ENCODE measurements at places on chromosomes 5 and 9.

DNA sequence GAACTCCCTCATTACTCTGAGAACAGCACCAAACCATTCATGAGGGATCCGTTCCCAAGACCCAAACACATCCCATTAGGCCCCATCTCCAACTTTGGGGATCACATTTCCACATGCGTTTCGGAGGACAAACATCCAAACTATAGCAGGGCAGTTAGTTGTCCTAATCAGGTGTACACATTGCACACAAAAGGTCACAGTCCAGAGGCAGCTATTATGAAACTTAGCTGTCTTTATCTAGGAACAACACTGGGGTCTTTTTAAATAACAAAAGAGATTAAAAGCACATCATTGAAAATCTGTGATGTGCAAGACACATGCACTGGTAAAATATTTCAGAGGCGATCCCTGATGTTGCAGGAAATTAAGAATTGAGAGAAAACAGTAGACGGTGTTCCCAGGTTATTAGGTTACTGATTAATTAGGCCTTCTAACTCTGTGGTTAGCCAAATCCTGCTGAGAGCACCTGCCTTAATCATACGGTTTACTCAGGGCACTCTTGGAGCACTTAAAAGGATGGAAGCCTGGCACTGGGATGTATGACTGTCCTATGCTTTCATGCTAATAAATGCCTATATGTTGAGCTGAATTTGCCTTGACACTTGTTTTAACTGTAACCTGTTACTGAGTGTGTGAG lies 1574.5 kb upstream of the WWC1 start:
- no peak for DNase-seq

- no peak for DNase-seq
These were observed 67.9 kb upstream of the TTC23L start for GRCh38 chr5:34771076-34771475.

- DNase-seq: no peak
These were observed 98.1 kb upstream of the FER start for GRCh38 chr5:108649646-108650045.

DNA sequence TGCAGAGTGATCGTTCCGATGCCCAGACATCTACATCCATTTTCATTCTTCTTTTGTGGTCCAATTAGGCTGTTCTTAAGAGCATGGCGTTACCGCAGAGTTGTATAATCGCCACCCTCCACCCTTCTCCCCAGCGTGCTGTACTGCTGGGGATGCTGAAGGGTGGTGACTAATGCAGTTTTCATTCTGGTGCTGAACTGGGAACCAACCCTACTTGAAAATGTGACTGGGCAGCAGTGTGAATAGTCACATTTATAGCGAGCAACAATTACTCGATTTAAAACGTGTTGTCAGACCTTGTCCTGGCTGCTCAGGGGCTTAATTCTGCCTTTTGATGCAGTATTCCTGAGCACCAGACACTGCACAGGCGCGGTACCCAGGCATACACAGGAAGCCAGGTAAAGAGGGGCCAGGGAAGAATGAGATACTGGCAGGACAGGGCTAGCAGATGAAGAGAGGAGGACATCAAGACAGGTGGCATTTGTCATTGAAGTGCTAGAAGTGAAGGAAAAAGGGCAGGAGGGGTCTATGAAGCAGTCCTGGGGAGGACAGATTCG lies 719 bp upstream of the ISCA1 start:
- no peak for DNase-seq

GRCh38 chr9:133477992-133478850 lies 678 bp downstream of the SLC2A6 start:
- DNase-seq: peak; percentile 74

GRCh38 chr5:167244583-167244982 lies 1046.9 kb upstream of the WWC1 start:
- no peak for DNase-seq

GRCh38 chr5:139207297-139208000 lies 9.3 kb upstream of the SIL1 start:
- no peak for DNase-seq

GRCh38 chr9:92973700-92974099 lies 26.4 kb downstream of the FGD3 start:
- DNase-seq: no peak

DNA sequence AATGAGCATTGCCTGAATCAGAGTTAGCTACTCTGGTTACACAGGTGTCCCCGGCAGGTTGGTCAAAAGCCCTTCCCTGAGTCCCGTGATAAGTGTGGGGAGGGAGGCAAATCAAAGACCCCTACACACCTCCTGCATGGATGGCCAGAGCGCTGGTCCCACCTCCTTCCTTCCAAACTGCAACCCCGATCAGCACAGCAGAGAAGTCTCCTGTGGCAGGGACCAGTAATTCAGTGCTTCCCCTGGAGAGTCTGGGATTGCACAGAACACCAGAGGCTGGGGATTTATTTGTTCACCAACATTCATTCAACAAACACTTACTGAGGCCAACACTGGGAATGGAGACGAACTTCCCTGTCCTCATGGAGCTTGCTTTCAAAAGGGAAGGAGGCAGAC lies 46.2 kb downstream of the NSUN2 start:
- DNase-seq: no peak

- no peak for DNase-seq
These were observed 144.4 kb downstream of the ZNF462 start for GRCh38 chr9:107007402-107007801.

- DNase-seq: no peak
These were observed 35.6 kb downstream of the ATPSCKMT start for GRCh38 chr5:10214041-10214440.

DNA sequence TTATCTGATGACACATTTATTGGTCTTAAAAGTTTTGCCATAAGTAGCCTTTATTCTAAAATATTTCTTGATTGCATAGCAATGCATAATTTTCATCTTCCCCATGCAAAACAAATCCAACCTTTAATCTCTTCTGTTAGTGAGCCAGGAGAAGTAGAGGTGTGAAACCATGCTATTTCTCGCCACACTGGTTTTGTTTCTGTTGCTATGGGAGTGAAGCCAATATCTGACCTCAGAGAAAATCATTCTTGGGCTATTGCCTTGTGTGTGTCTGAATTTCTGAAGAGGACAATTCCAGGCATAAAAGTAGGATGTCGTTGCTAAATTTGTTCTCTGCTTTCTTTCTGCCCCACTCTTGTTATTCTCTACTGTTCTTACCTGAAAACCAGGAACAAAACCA lies 183.6 kb downstream of the PTTG1 start:
- peak; percentile 19 for DNase-seq

DNA sequence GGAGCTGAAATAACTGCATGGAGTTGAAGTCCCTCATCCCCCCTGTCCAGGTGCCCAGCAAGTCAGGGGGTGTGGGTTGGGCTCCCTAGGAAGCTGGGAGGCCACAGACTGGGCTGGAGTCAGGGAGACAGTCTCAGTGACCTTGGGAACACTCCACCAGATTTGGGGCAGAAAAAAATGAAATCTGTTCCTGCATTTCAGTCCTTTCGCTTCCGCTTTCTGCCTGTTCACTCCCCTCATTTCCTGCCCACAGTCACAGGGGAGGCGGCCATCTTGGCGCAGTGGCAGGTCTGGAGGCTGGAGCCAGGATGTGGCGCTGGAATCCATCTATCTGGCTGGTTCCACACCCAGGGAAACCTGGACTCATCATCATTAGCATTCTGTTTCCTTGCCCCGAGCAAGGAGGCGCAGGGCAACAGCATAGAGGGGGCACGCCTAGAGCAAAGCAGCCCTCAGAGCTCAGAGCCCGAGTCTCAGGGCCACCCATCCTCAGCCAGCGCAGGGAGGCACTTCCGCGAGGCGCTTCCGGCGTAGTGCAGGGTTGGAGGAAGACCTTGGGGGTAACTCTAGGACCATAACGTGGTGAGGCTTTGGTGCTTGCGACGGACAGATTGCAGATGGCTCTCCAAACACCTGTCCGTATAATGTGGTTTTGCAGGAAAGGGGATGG lies 86.2 kb upstream of the HSPA9 start:
- DNase-seq: no peak

- DNase-seq: no peak
These were observed 324.0 kb downstream of the PARP8 start for GRCh38 chr5:50990296-50990924.

GRCh38 chr5:72363166-72363802 lies 43.1 kb downstream of the PTCD2 start:
- DNase-seq: no peak

DNA sequence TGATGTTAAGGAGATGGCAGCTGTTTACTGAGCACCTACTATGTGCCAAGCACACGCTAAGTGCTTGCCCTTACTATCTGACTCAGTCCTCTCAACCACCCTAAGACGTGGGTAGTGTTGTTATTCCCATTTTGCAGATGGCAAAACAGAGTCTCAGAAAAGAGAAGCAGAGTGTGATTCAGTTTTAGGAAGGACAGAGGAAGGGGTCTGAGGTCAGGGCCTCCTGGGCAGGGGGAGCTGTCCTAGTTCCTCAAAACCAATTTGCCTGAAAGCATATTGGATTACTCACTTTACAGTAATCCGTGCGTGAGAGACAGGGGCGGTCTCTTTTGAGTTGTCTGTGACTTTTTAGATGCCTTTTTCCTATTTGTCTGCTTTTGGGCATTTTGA lies 23.2 kb downstream of the DNM1 start:
- no peak for DNase-seq

DNA sequence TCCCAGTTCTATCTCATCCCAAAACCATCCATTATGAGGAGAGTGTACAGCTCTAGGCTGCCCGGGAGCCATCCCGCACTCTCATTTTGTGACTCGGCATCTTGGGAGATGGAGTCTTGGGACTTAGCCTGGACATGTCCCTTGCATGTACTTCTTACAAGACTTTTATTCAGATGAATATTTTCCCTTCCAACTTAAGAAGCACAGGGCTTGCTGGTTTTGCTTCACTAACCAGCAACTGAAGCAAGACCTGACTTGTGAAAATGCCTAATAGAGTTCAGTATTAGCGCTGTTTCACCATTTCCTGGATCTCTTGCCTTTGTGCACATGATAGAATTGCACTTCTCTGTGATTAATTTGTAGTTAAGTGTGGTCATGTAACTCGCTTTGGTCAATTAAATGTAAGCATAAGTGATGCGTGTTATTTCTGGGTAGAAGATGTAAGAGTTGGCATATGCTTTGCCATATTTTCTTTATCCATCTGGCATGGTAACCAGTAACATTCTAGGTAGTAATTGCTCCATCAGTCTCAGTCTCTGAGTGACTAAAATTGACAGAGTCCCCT lies 55.8 kb downstream of the PDCD1LG2 start:
- DNase-seq: no peak

DNA sequence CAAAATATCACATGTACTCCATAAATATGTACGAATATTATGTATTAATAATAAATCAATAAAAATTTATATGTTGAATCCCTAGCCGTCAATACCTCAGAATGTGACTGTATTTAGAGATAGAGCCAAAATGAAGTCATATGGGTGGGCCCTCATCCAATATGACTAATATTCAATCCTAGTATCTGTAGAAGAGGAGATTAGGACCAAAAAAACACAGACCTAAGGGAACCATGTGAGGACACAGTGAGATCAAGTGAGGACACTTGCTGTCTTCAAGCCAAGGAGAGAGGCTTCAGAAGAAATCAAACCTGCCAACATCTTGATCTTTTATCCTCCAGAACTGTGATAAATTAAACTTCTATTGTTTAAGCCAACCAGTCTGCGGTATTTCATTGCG lies 3.7 kb upstream of the AMACR start:
- DNase-seq: no peak

DNA sequence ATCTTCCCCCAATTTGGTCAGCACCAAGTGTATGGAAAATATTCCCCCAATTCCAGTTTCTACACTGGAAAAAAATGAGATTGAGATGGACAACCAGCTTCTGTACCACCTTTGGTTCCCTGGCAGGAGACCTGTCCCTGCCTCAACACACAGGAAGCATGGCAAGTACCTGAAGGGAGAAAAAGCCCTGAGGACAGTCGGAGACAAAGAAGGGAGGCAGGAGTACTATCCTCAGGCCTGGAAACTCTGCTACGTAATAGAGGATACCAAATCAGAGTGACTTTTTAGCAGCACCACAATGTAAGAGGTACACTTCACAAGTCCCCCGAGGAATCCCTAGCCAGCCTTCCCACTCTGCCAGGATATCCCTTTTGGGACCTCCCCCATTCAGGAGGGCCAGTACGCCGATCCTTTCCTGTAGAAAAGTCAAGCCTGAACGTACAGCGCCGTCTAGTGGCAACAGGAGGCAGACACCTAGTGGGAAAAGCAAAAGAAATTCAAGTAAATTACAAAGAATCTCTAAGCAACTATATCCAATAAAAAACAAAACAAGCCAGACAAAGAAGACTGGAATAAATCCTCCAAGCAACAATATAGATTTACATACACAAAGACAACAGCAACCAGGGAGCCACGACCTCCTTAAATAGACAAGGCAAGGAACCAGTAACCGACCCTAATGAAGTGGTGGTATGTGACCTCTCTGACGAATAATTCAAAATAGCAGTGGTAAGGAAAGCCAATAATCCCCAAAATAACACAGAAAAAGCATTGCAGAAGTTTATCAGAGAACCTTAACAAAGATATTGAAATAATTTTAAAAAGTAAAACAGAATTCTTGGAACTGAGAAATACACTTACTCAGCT lies 63.3 kb upstream of the SLCO6A1 start:
- no peak for DNase-seq

DNA sequence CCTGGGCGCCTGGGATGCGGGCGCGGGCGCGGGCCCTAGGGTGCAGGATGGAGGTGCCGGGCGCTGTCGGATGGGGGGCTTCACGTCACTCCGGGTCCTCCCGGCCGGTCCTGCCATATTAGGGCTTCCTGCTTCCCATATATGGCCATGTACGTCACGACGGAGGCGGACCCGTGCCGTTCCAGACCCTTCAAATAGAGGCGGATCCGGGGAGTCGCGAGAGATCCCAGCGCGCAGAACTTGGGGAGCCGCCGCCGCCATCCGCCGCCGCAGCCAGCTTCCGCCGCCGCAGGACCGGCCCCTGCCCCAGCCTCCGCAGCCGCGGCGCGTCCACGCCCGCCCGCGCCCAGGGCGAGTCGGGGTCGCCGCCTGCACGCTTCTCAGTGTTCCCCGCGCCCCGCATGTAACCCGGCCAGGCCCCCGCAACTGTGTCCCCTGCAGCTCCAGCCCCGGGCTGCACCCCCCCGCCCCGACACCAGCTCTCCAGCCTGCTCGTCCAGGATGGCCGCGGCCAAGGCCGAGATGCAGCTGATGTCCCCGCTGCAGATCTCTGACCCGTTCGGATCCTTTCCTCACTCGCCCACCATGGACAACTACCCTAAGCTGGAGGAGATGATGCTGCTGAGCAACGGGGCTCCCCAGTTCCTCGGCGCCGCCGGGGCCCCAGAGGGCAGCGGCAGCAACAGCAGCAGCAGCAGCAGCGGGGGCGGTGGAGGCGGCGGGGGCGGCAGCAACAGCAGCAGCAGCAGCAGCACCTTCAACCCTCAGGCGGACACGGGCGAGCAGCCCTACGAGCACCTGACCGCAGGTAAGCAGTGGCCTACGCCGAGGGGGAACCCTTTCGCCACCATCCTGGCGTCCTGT lies at the start of gene EGR1:
Gene EGR1 (plus strand): TSS at position 219 of the 864 bp plus-strand sequence. CDS start 283 bp downstream, at position 502.
- peak; percentile 96 for DNase-seq

DNA sequence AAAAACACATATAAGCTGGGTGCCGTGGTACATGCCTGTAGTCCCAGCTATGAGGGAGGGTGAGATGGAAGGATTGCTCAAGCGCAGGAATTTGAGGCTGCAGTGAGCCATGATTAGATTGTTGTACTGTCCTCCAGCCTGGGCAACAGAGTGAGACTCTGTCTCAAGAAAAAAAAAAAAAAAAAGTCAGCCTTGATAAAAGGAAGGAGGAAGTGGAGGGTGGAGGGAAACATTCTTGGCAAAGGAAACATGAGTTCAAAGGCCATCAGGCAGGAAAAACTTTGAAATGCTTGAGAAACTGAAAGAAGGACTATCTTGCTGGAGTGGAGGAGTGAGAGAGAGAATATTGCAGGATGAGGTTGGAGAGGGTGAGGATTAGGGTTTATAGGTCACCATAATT lies 18.3 kb upstream of the ANKHD1 start:
- no peak for DNase-seq
